ENCODE measurements at places on chromosomes 11 and 22. TPM values are rescaled to one million over a fixed set of nuclear protein-coding genes. Genes with fewer than 3 reads are reported as not detected.

MMP7 gene
- total RNA-seq: not detected

GRCh38 chr11:134801570-134801969 is 389.5 kb upstream of the B3GAT1 start:
- DNase-seq: no peak

C11orf97 gene
- total RNA-seq: not detected

- DNase-seq: peak; percentile 78
Measured at GRCh38 chr11:76768088-76768908, 14.9 kb upstream of the TSKU start.

GRCh38 chr11:6705905-6706535 is 22.9 kb upstream of the MRPL17 start:
- DNase-seq: no peak

C1QTNF5 gene
- total RNA-seq: 21.4 TPM

- no peak for DNase-seq
Measured at GRCh38 chr11:13126430-13126829, 117.3 kb downstream of the RASSF10 start.

NLRP14 gene
- not detected for total RNA-seq

GSTT2B gene
- 9.7 TPM for total RNA-seq

DNA sequence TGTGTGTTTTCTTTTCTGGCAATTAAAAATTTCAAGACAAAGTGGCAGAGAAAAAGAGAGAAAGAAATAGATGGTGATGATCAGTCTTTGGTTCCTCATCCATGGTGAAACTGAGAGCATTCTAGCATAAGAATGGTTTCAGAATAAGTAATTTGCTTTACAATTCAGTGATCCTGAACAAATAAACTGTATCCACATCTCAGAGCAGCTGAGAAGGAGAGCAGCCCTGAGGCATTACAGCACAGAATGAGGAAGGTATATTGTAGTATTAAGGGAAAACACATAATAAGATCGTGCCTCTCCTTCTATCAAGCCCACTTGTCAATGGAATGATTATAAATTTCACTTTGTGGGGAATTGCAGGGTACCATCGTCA is 17.4 kb downstream of the LUZP2 start:
- no peak for DNase-seq

DNA sequence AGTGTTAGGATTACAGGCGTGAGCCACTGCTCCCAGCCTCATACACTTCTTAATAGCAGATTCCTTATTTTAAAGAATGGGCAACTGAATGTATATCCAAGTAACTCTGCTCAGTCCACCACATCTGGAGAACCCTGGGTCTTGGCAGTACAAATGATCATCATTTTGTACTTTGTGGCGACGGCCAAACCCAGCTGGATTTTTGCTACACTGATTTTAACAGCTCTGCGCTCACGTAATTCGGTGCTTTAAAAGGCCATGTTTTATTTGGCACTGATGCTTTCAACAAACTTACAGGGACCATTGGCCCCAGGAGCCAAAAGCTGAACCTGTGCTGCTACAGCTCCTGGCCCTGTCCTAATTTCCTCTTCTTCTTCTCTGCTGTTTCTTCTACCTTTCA is 60.8 kb upstream of the PDE3B start:
- no peak for DNase-seq

Measured in right cardiac atrium (tissue), 5 donors.